ENCODE measurements at places on chromosomes 2 and 18.

DNA sequence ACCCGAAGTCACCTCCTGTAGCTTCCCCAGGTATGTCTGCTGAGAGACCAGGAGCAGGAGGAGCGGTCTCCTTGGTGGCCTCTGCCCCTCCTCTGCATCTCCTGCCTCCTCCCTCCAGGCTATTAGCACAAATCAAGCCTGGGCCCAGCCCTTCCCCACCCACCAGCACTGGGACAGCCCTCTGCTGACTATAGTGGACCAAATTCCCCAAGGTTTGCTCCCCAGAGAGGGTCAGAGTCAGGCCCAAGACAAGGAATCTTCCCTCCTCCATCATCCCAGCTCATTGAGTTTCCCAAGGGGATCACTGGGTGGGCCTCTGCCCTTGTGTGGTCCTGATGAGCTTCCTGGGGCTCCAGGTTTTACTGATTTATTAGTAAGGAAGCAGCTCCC is 62.1 kb downstream of the EMILIN2 start:
- DNase-seq: no peak

GRCh38 chr2:26202981-26203490 is 30.1 kb downstream of the GAREM2 start:
- DNase-seq: no peak

DNA sequence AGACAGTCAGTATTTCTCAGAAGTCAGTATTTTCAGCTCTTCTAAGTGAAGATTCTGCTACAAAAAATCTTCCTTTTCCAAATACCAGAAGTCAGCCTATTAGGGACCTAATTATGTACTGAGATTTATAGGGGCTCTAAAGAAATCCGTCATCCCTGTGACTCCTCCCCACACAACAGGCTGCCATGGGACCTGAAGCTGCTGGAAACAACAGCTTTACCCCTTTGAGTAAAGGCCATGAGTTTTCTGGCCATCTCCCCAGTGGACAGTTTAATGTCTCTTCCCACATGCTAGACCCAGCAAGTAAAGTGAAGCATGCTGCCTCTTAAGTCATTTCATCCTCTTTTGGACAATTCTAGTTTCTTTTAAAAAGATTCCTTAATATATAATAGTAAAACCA is 255.7 kb upstream of the ACVR2A start:
- no peak for DNase-seq

DNA sequence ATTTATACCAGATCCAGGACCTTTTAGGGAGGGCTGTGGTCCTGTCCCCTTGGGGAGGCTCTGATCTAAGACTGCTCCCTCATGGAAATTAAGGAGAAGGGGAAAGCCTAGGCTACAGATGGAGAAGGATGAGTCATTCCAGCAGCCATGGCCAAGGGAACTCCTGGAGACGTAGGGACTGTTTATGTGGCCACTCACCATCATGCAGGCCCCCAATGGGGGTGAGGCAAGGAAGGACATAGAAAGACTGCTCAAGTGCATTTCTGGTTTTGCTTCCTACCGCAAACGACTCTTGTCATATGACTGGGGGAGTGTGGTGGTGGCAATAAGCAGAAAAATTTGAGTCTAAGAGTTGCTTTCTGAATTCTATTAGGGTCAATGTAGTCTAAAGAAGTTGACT is 54.0 kb upstream of the CYP1B1 start:
- no peak for DNase-seq

GRCh38 chr2:109644571-109645275 is 30.6 kb downstream of the SOWAHC start:
- DNase-seq: peak; percentile 62

DNA sequence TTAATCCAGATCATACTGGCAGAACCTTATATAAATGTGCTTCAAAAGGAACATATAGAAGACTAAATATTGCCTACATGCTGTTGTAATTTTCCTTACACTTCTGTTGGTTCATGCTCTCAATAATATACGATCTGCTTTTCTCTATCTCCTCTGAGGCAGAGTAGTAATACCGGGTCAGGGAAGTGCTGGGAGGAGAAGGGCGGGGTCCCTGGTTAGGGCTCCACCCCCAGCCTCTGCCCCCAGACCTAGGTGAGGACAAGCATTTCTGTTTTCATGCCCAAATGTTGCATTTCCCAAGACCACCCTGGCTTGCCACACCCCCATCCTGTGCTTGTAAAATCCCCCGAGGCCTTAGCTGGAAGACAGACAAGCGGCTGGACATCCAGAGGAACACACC is 55.3 kb downstream of the PLA2R1 start:
- DNase-seq: no peak

- DNase-seq: no peak
Observed at GRCh38 chr18:44655435-44655834, 25.3 kb upstream of the SETBP1 start.

- no peak for DNase-seq
Observed at GRCh38 chr2:228355897-228356296, 174.4 kb upstream of the SPHKAP start.

GRCh38 chr2:152649997-152650396 is 67.3 kb downstream of the PRPF40A start:
- no peak for DNase-seq

GRCh38 chr2:33167622-33168245 is 221.0 kb downstream of the LTBP1 start:
- DNase-seq: no peak

DNA sequence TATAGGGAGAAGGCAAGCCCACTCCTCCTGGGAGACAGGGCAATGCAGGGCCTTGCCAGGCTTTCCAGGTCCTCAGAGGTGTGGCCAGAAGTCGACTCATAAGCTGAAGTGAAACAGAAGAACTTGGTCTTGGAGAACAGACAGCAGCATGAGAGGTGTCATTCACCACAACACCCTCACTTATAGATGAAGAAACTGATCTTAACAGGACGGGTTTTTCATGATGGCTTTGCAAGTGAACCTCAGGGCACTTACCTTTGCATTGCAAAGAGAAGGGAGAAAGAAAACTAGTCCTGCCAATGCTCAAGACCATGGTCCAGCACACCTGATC is 198.8 kb downstream of the CYRIA start:
- DNase-seq: no peak

- DNase-seq: no peak
Observed at GRCh38 chr18:23605941-23606340, 19.6 kb upstream of the NPC1 start.

Measured in eye (tissue), 1 donor.